ENCODE measurements at places on chromosomes 12 and 14.
A peak's percentile ranks its signal among the peaks of the same experiment; 100 is the strongest.

DNA sequence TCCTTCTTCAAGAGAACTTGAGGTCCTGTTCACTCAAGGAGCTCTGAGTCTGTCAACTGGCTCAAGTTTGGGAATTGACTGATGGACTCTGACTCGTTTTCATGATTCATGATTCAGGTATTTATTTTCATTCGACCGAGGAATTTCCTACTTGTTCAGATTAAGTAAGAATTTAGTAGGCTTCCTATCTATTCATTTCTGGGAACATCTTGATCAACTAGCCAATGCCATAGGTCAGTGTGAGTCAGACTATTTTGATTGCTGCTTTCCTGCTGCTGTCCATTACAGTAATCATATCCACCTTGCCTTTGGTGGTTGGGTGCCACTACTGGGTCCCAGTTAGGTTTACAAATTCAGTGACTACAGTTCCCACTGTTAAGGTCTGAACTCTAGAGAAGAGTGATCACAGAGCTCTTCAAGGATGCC, 6.1 kb downstream of the FAM186A start:
- DNase-seq, result no peak

GRCh38 chr14:50039734-50040400, 76.5 kb downstream of the VCPKMT start:
- DNase-seq, result no peak

DNA sequence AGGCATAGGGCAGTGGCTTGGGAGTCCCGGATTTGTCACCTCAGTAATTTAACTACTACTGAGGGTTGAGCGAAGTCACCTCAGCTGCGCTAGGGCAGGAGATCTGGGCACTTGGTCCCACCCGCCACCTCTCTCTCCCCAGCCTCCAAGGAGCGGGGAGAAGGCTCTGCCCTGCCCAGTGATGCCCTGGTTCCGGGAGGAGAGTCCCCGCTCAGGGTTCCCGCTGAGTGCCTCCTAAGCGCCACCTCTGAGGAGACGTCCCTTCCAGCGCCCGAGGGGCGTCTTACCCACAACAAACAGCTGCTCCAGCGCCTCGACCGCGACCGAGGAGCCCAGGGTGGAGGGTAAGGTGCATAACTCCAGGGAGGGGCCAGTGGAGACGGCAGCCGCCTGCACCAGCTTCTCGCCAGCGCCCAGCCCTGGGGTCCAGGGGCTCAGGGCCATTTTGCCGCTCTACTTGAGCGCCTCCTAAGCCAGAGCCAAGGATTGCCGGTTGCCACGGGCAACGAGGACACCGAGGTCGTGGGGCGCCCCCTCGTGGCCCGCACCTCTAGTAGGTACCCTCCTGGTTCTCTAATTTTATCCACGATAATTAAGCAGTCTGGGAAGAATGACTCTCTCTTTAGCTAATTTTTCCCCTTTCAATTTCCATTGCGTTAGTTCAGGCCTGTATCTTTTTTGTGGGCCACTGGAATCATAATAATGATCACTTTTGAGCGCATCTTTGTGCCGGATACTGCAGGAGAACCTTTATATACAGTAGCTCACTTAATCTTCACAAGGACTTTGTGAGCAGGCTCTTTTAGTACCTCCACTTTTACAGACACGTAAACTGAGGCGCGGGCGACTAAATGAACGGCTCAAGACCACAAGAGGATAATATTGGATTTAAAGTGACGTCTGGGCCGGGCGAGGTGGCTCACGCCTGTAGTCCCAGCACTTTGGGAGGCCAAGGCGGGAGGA, at the start of gene CCDC175:
Gene CCDC175 (minus strand): TSS at position 481 of the 963 bp plus-strand sequence. CDS start 37 bp downstream, at position 444.
- peak; percentile 90 for DNase-seq

- DNase-seq, result no peak
Measured at GRCh38 chr12:106019144-106019543, 119.6 kb downstream of the NUAK1 start.

DNA sequence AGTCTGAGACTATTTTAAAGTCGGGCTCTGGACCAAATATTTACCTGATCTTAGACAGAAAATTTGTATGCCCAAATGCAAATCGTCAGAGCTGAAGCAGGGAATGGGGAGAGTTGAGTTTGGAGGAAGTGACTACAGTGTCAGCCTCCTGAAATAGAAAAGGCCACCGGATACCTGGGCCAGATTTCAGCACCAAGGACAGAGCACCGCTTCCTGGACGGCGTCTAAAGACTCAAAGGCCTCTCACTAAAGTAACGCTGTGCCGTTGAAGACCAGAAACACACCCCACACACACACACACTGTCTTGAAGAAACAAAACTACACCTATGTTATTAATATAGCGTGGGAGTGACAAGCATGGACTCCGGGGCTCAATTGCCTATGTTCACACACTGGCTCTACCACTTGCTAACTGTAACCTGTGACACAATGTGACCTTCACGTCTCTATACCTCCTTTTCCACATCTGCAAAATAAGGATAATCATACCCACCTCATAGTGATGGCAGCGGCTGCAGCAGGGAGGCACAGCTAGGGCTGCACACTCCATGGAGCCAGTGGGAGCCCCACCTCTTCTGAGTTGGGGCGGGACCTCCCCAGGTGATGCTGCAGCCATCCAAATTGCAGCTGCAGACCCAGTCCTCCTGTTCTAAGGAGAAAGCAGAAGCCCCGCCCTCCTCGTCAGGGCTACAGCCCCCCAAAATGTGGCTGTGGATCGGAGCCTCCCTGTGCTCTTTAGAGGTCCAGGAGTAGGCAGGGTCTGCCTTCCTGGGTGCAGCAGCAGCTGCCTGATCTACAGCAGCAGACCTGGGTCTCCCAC, 35.6 kb downstream of the KRT76 start:
- peak; percentile 72 for DNase-seq

DNA sequence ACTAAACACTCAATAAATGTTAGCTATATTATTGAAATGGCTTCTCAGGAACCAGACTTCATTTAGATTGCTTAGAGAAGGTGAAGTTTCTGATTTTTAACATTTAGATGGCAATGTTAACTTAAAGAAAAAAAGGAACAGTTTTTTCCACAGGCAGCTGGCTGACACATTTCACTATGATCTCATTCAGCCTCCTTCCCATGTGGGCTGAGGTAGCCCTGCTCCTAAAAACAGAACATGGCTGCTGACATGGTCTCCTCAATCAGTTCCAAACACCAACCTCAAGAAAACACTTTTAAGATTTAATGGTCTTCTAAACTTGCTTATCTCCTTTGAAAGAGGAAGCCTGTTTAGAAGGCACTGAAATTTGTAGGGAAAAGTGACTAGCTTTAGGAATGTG, 23.8 kb downstream of the GNS start:
- DNase-seq, result no peak

- no peak for DNase-seq
Measured at GRCh38 chr12:124648710-124649384, 81.4 kb upstream of the NCOR2 start.

GRCh38 chr12:108768591-108769500, 37.5 kb upstream of the CORO1C start:
- no peak for DNase-seq

DNA sequence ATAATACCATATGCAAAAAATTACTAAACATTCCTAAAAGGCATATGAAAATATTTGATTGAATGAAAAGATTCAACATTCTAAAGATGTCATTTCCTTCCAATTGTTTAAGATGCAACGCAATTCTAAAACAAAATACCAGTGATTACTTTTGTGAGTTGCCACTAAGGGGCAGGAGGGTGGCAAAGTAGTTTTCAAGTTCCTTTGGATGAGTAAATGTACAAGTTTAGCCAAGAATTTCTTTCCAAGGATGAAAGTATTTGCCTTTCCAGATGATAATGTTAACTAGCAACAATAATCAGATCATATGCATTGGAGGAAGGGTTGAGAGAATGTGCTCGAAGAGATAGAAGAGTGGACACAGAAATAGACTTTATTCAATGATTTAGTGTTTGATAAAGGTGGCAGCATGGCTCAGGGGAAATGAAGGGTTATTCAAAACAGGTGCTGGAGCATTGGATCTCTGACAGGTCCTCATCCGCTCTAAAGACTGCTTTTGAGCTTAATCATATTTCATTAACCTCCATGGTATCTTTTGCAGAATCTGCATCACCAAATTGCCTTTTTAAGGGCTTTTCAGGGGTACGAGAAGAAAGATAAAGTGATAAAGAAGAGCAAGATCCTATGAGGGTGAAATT, 678.5 kb upstream of the TBX3 start:
- DNase-seq, result no peak

DNA sequence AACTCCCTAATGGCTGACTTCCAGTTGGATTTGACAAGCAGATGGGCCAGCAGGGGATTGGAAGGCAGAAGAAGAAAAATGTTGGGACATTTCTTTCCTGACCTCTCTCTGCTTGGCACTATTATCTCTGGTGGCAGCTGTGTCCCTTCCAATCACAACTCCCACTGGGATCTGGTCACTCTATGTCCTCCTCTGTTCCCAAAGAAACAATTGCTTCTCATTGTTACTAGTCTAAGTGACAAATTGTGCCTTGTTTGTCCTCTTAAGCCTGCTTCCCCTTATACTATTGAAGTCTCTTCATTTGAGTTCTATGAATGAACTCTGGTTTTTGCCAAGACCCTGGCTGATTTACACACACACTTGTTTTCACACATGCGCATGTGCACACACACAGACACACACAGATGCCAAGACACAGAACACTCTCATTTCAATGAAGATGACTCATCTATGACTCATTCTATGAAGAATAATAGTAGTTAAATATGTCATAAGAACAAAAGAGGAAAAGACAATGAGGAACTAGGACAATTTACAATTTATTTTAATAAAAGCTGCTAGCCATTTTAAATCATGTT, 83.0 kb upstream of the FAR2 start:
- no peak for DNase-seq

- peak; percentile 34 for DNase-seq
Measured at GRCh38 chr14:72892879-72893635, 844 bp downstream of the DPF3 start.

DNA sequence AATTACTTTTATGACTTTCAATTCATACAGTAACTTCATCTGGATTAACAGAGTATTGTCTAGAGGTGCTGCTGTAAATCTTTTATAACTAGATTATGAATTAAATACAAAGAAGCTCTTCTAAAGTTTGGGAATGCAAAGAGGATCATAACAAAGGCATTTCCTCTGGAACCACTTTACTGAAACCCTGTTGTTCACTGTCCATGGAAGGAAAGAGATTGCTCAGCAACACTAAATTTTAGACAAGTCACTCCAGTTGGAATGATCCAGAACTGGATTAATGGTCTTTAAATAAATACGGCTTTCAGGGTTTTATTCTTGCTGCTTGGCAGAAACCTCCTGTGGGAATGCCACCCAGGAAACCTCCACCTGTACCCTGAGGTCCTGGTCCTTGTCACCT, 250.6 kb downstream of the KSR2 start:
- DNase-seq, result no peak

GRCh38 chr12:713281-713875, 39.0 kb upstream of the WNK1 start:
- no peak for DNase-seq

- no peak for DNase-seq
Measured at GRCh38 chr12:130354407-130354806, 16.7 kb downstream of the PIWIL1 start.

GRCh38 chr14:71733210-71733883, 198.9 kb upstream of the RGS6 start:
- no peak for DNase-seq

DNA sequence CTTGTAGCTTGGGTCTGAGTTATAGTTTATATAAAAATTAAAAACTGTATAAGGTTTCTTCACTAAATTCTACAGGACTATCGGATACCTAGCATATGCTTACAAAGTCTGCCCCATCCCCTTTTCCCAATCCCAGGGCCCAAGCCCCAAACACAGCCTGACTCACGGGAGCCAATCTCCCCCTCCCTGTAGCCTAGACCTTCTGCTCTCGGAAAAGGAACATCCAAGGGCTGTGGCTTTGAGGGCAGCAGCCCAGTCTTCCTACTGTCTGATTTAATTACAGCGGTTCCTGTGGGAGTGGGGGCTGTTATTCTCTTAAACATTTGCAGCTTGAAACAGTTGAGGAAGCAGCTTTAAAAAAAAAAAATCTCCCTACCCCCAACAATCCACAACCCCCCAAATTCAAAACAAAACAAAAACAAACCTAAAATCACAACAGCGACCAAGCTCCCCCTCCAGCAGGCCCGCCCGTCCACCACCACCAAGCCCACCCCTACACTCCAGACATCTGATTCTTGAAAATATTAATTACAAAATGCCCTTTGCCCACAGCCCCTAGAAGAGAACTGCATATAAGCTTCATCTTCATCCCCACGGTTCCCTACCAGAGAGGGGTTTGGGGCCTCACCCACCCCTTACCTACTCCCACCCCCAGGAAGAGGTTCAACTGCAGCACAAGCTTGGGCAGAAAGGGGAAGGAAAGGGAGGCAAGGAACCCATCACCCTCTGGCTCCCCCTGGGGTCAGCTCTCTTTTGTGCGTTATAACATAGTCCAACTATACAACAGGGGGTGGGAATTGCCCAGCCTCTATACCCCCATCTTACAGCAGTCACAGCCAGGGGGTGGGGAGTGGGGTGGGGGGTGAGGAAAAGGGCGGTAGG, 1.1 kb upstream of the PRKAG1 start:
- peak; percentile 67 for DNase-seq

- DNase-seq, result no peak
Measured at GRCh38 chr14:91125801-91126200, 11.9 kb downstream of the DGLUCY start.

DNA sequence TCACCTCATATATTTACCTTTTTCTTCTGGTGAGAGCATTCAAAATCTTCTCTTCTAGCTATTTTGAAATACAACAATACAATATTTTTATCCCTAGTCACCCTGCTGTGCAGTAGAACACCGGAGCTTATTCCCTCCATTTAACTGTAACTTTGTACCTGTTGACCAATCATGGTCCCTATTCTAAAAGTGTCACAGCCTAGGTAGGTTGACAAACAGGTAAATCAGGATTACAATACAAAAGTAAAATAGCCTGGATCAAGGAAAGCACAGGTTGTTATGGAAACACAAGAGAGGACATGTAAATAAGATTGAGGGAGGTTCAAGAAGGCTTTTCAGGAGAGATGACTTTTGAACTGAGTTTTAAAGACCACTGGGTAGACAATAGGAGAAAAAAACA, 670.9 kb downstream of the DIO2 start:
- DNase-seq, result no peak

- DNase-seq, result no peak
Measured at GRCh38 chr14:69635981-69636639, 24.7 kb downstream of the SUSD6 start.

GRCh38 chr14:104447750-104448149, 131.8 kb upstream of the C14orf180 start:
- DNase-seq, result no peak

- DNase-seq, result no peak
Measured at GRCh38 chr14:74360163-74360562, 11.9 kb downstream of the VRTN start.

- no peak for DNase-seq
Measured at GRCh38 chr12:45259675-45260074, 43.8 kb downstream of the ANO6 start.
